ENCODE measurements at places on chromosomes 3 and 15.

- no peak for DNase-seq
Observed at GRCh38 chr3:152613851-152614250, 221.1 kb upstream of the P2RY1 start.

DNA sequence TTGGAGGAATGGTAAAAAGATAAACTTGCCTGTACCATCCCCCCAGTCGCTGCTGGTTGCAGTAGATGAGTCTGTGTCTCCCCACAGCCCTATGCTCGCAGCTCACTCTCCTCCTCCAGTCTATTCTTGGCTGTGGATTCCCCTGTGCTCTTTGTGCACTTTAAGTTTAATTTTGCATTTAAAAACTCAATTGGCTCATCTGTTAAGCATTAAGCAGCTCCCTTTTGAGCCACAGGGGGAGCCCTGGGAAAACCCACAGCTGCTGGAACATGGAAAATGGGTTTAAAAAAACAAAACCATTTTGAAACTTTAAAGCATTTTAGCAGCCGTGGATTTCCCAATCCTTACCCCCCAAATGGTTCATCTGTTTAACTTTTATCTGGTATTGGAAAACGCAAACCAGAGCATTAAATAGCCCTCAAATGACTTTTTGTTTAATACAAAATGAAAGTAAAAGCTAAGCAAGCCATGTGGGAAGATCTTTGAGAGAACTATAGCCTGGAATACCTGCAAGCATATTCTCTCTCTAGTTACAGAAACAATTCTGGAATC is 536.9 kb downstream of the ZIC1 start:
- DNase-seq: no peak

DNA sequence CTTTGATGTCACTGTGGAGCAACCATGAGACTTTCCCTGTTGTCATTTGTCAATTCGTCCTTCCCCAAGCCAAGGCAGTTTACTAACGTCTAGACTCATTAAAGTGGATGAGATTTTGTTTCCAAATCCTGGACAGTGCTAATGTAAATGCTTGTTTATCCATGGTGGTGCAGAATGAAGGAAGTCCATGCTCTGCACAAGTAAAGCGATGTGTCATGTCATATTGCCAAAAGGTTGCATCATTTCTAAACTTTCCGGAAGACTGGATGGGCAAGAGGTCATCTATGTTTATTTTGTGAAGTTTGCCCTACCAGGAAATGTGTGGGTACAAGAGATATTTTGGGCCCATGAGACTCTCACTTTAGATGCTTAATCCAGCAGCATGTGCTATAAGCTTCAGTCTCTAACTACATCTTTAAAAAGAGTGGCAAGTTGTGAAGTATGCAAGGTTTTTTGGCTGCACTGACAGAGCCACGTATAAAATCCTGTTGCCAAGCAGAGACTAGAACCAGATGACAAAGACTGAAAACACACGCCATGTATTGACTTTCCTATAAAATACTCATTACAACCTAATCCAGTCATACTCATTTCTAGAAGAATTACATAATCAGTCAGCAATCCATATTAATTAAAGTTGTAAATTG is 72.1 kb upstream of the FNDC3B start:
- DNase-seq: peak; percentile 7

DNA sequence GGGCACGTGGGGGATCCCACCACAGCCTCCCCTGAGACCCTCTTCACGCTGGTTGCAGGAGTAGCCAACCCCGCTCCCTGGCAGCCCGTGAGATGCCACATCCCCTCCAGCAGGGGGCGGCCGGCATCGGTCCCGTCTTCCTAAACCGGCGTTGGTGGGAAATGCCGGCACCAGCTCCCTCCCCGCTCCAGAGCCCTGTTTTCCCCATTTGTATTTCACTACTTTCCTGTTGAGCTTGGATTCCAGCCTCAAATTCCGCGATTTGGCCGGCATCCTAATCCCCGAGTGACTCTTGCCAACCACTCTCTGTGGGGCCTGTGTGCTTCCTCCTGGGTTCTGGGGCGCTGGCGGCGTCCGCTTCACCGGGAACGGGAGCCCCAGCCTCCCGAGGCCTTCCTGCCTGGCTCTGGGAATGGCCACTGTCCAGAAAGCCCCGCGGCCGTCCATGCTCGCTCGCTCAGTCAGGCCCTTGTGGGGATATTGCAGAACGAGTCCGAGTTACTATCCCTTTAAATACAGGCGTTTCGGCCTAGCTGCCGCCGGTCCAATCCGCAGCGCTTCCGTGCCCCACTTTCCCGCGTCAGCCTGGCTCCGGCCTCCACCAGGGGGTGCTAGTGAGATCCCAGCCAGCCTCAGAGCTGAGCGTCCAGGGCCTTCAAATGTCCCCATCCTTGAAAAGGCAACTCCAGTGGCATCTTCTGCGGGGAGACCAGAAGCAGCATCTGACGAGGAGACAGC is 8.1 kb upstream of the ADAMTS17 start:
- peak; percentile 84 for DNase-seq

GRCh38 chr15:23566071-23566554 is 639 bp downstream of the MKRN3 start:
- DNase-seq: peak; percentile 90

GRCh38 chr15:78127882-78128281 is 3.4 kb downstream of the CIB2 start:
- DNase-seq: peak; percentile 36

GRCh38 chr3:19220311-19220710 is 72.0 kb downstream of the KCNH8 start:
- no peak for DNase-seq

DNA sequence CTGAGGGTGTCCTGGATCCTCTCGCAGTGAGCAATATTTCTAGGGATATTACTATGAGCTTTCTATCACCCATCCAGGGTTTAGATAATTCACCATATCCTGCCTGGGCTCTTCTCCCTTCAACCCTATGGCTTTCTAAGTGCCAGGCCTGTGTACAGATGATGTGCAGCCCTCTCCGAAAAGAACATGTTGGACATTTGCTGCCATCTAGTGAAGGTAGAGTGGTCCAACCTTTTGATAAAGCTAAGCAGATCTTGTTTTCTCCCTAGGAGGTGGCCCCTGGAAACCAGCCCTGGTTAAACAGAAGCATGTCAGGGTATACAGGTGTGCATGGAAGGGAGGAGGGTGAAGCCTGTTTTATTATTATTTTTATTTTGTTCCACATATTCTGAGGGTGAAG is 27.9 kb upstream of the SCN10A start:
- no peak for DNase-seq

GRCh38 chr3:112718516-112718915 is 77.6 kb upstream of the CCDC80 start:
- no peak for DNase-seq

- no peak for DNase-seq
Observed at GRCh38 chr15:40106203-40107161, 2.2 kb downstream of the BMF start.

- DNase-seq: no peak
Observed at GRCh38 chr15:78177447-78177873, 28.3 kb downstream of the IDH3A start.

- no peak for DNase-seq
Observed at GRCh38 chr15:93245661-93246042, 156.6 kb upstream of the RGMA start.

GRCh38 chr15:80203361-80203885 is 48.6 kb downstream of the CTXND1 start:
- no peak for DNase-seq

GRCh38 chr15:74695597-74696397 is at the start of gene EDC3:
Gene EDC3, minus strand, starts transcription at chr15:74696024. Its CDS starts 20,900 bp downstream, at chr15:74675124.
- DNase-seq: peak; percentile 80

DNA sequence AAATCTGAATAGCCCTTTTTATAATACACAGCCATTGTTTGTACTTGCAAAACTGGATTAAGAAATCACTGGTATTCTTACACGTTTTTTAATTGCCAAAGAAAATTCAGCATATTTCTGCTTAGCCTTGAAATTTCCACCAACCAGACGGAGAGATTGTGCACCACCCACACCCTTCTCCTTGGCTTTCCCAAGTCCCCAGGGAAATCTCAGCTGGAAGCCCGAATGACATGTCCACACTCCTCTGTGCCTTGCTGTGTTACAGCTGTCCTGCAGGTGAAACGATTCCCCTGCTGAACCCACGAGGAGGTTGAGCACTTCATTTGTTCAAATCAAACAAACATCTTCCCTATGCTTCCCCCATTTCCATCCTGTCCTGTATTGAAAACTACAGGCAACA is 49.6 kb upstream of the PPARG start:
- no peak for DNase-seq

- no peak for DNase-seq
Observed at GRCh38 chr3:24004171-24004938, 59.3 kb downstream of the NR1D2 start.

DNA sequence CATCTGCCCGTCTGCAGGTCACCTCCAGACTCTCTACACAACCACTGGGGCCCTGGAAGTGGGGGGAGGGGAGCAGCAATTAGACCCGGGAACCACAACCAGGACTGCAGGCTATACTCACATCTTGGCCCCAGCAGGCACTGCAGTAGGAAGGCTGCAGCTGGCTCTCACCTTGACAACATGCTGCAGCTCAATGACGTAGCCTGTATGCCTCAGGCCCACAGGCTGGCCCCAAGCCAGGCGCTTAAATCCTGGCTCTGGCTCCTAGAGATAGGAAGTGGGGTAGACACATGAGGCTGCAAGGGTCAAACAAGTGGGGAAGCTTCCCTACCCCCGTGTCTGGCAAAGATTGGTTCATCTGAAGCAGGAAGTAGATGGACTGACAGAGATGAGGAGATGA is 4.6 kb upstream of the QRICH1 start:
- DNase-seq: no peak

DNA sequence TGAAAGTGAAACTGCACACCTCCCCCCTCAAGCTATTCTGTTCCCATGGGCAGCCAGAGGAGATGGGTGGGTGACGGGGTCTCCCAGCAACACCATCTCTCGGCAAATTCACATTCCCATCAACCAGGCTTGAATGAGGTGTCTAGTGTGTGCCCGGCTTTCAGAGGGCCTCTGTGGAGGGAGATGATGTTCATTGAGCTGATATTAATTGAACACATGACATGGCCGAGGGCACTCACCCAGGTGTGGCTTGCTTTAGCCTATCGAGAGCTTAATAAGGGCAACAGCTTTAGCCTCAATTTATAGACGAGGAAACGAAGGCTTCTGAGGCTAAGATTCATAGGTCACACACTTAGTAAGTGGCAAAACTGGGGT is 288.0 kb downstream of the UACA start:
- no peak for DNase-seq

- no peak for DNase-seq
Observed at GRCh38 chr3:138445236-138445635, 10.8 kb downstream of the ESYT3 start.

DNA sequence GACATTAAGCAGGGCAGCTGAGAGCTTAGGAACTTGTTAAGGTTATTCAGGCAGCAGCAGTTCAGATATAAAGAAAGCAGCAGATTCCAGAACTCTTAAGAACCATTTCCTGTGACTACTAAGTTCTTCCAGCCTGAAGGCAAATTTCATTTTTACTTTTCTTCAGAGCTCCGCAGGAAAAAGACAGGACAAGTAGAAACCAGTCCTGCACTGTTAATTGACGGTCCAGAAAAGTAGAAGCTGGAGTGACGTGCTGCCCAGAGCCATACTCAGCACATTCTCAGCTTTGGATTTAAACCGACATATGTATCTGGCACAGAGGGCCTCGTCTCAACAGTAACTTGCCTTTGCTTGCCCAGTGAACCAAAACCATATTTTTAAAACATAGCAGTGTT is 219.4 kb upstream of the STRIT1 start:
- no peak for DNase-seq

DNA sequence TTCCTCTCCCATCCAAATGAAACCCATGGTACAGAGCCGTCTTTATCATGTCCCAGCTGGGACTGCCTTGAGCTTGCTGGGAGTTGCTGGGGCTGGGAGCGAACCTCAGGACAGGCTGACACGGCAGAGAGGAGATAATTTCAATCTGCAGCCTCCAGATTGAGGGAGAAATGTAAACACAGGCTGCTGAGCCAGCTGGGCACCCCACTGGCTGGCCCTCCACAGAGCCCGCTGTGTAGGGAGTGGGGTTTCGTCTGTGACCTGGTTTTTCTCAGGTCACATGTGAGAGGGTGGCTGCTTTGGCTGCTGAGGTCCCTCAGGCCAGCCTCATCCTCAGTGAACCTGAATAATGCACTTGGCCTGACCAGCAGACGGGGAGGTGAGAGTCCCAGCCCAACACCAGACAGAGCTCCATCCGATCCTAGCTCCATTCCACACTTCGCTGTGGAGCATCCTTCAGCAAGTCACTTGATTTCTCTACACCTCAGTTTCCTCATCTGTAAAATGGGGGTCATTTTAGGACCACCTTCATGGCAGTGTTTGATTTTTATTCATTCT is 121.6 kb upstream of the MRPS22 start:
- DNase-seq: no peak

- no peak for DNase-seq
Observed at GRCh38 chr3:123632161-123632655, 47.4 kb upstream of the HACD2 start.

- DNase-seq: no peak
Observed at GRCh38 chr3:28287046-28287445, 45.6 kb downstream of the CMC1 start.

- no peak for DNase-seq
Observed at GRCh38 chr15:91203619-91204203, 103.7 kb downstream of the SV2B start.

- DNase-seq: peak; percentile 69
Observed at GRCh38 chr3:121592856-121593702, at the start of gene FBXO40. Gene FBXO40, plus strand, starts transcription at chr3:121593379. Its CDS starts 27,197 bp downstream, at chr3:121620576.

DNA sequence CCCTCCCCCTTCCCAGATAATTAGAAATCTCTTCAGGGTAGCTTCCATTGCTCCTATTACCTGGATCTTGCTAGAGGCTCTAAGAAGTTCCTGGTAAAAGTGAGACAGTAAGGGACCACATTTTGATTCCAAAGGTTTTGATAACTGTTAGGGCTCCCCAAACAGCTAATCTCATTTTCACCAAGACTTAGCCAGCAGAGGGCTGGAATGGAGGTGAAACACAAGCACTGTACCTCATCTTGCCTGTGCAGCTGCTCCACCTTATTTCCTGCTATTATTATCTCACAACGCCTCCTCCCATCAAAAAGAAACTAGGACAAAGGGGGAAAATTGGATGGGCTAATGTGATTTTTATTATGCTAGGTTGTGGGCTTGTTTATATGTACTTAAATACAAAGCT is 7.3 kb downstream of the SETD5 start:
- DNase-seq: no peak

DNA sequence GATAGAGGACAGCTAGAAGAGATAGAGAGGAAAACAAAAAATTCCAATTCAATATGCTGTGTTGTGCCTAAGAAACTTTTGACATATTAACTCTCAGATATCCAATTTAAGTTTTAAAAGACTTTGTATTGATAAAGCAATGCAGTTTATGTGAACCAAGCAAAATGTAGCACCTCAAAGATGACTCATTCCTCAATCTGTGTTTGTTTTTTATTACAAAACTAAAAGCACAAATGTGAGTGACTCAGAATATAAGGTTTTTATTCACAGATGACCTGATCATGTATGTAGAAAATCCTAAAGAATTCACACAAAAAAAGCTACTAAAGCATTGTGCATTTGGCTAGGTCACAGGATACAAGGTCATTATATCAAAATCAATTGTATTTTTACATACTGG is 11.1 kb downstream of the HCLS1 start:
- no peak for DNase-seq

GRCh38 chr15:77557144-77557543 is 75.6 kb downstream of the LINGO1 start:
- DNase-seq: no peak

Measured in NCI-H774 (cell line).